ENCODE measurements at places on chromosomes 6 and 20.

DNA sequence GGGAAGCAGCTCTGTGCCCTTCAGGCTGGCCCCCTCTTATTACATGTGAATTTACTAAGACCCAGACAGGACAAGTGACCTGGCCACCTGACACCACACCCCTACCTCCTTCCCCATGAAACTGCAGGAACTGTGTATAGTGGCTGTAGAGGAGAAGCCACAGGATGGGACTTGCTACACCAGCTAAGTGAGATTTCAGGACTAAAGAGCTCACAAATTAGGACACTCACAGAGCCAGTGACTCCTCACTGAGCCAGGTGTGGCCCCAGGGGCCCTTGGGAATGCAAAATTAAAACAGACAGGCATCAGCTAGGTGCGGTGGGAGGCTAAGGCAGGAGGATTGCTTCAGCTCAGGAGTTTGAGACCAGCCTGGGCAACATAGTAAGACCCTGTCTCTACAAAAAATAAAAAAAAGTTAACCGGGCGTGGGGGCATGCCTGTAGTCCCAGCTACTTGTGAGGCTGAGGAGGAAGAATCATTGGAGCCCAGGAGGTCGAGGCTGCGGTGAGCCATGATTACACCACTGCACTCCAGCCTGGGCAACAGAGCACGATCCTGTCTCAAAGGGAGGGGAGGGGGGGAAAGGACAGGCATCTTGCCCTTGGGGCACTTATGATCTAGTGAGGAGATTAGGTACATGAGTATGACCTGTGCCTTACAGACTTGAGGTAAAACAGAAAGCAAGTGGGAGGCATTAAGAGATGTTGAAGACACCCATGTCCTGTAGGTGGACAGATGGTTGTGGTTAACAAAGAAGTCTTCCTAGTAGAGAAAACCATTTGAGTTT lies 23.2 kb upstream of the SRF start:
- DNase-seq, result no peak

DNA sequence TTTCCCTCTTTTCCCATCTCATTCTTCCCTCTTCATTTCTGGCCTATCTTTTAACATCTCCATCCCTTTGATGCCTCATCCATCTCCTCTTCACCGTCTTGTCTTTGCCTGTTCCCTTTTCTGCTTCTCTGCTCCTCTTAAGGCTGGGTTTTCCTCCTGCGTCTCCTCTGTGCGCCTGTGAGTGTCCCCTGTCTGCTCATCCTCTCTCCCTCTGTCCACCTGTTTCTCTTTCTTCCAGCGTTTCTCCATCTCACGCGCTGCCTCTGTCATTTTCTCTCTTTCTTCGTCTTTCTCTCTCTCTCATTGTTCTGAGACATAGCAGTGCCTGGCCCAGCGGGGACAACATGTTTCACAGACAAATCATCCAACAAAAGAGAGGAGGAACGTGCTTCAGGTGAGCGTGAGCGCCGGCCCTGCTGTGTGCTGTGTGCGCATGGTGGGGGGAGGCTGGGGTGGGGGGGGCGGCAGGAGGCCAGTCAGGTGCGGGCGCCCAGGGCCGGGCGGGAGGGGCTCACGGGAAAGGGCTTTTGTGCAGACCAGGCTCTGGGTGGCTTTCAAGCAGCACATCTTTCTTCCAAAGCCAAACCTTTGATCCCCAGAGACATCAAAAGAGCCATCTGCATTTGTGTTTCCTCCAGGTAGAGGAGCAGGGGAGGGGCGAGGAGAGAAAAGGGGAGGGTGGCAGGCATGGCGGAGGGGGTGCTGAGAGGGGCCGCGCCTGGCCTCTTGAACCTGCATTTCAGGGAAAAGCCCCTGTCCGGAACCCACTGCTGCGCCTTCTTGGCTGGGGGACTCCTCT lies 121.3 kb downstream of the VEGFA start:
- DNase-seq, result no peak

GRCh38 chr6:138245751-138246150 lies 27.5 kb upstream of the PBOV1 start:
- no peak for DNase-seq

GRCh38 chr6:132400883-132401617 lies at the start of gene MOXD1:
TSS of gene MOXD1 (minus strand) at chr6:132401475. CDS start at chr6:132401426, 49 bp downstream.
- DNase-seq, result no peak

DNA sequence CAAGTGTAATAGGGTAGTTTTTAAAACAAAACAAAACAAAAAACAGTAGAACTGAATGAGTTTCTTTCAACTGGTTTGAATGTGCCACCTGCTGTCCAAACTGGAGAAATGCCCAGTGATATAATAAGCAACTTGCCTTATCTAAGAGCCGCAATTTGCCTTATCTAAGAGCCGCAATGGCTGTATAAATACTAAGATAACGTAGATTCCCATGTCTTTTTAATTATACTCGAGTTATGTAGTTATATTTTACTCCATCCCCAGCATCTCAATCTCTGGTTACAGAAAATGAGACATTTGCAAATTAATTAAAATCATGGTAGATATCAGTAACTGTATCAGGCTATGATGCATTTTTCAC lies 67.2 kb downstream of the RPP40 start:
- no peak for DNase-seq

DNA sequence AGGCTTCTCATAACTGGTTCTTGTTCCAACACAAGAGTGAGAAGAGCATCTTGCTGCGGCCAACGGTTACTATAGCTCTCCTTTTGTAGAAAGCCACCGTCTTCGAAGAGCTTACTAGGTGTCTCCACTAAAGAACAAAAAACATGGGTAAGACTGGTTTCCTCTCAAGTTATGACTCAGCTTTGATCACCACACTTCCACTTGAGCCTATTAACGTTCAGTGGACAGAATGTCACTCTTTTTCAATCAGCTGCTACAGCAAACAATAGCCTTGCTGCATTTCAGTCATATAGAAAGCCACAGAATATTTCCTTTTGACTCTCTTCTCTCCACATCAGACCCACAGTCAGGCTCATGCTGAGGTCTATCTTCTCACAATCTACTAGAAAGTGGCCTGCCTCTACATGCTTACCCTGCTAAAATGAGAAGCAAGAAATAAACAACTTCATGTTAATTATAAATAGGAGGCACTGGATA lies 243.5 kb upstream of the PREP start:
- DNase-seq, result no peak

DNA sequence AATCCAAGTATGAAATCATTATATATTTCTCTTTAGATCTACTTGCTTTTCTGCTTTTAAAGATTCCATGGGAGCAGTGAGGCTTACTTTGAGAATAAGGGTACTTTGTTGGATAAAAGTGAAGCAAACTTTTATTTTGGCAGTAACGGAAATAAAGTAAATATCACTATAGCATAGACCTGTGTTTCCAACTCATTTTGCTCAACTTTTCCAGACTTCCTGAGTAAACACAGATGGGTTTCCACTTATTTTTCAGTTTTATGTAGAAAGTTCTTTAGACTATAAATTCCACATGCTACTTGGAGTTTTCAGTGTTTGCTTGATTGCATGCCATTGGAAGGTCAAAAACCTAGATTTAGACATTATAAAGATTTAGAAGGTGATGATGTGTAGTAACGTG lies 6.2 kb downstream of the STX16 start:
- DNase-seq, result no peak

- DNase-seq, result no peak
Measured at GRCh38 chr6:5425267-5425666, 164.0 kb downstream of the FARS2 start.

GRCh38 chr20:60482221-60483008 lies 524.2 kb downstream of the CDH26 start:
- DNase-seq, result no peak

DNA sequence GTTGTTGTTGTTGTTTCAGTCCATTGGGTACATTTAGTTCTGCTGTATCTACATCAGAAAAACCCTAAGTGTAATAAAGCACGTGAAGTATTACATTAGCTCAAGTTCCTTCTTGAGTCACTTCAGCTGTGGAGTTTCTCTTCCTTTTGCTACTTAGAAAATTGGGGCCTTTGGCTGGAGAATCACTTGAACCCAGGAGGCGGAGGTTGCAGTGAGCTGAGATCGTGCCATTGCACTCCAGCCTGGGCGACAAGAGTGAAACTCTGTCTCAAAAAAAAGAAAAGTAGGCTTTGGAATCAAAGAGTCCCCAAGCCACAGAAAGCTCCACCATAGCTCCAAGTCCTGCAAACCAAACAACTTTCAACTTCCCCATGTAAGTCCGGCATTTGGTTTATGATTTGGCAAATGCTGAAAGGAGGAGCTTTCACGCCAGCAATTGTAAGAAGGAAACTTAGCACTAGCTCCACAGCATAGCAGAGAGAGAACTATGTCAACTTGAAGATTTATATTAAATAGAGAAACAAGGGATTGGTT lies 56.5 kb upstream of the RNF144B start:
- no peak for DNase-seq

- DNase-seq, result no peak
Measured at GRCh38 chr6:110232450-110232849, 52.2 kb downstream of the CDC40 start.

- no peak for DNase-seq
Measured at GRCh38 chr20:48949304-48950170, 28.0 kb downstream of the ARFGEF2 start.

GRCh38 chr20:48456366-48457192 lies 371.2 kb downstream of the PREX1 start:
- no peak for DNase-seq

DNA sequence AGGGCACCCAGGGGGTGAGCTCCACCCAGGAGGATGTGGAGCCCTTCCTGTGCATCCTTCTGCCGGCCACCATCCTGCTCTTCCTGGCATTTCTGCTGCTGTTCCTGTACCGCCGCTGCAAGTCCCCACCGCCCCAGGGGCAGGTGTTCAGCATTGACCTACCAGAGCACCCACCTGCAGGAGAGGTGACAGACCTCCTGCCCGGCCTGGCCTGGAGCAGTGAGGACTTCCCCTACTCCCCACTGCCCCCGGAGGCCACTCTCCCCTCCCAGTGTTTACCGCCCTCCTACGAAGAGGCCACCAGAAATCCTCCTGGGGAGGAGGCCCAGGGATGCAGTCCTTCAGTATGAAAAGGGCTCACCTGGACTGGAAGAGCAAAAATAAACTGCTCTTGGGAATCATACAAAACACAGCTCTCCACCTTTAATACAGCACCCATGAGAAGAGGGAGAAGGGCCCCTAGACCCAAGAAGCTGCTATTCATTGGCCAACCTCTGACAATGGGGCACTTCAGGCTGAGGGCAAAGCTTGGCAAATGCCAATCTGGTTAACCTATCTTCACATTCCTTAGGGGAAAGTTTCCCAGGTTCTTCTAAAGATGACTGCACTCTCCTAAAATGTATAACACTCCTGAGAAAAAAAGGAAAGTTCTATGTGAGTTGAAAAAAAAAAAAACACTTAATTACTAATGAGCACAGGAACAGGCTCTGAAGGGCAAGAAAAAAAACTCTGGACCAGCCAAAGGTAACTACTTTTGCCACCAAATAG lies 5.0 kb downstream of the SMIM28 start:
- no peak for DNase-seq

DNA sequence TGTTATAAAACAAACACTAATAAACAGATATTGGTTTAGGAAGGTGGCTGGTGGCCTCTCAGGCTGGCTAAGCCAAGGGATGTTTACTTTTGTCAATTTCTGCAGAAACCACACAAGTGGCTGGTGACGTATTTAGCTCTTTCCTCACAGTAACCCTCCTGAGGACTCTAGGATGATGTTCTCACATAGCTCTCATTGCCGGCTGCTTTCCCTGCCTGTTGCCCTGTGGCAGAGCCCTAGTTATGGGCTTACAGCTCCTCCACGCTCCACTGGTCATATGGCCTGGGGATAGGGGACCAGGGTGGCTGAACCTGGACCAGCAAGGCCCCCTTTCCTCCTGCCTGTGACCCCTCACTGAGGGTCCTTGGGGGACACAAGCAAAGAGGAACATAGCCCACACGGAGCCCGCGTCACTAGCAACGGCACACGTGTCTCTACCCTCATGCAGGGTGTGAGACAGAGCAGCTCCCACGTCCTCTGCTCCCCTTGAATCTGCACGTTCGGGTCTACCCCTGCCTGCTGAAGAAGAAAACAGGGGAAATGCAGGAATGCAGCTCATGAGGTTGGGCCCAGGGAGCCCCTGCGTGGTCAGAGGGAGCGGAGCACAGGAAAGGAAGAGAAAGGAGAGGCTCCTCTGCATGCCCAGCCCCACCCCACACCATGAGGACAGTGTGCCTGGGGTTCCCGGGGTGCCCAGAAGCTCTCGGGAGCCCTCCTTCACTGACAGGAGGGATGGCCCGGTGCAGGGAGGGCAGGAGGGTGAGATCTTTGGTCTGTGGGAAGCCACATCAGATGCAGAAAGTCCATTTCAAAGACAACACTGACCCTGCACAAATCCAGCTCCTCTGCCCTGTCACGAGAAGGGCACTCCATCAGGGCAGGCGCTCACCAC lies 13.9 kb downstream of the RAMACL start:
- no peak for DNase-seq

DNA sequence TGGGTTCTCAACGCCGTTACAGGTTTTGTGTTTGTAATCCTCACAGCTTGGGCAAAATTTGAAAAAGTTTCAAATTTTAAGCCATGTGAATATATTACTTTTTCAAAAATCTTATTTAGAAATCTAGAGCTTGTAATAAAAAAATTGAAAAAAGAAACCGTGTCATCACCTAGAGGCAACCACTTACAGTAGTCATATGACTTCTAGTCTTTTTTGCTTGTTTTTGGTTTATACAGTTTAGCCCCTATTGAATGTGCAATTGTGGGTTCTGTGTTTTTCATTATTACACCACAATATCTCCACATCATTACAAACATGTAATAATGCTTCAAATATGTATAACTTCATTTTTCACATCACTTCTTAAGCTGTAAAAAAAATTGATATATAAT lies 888 bp downstream of the DYNLRB1 start:
- no peak for DNase-seq

DNA sequence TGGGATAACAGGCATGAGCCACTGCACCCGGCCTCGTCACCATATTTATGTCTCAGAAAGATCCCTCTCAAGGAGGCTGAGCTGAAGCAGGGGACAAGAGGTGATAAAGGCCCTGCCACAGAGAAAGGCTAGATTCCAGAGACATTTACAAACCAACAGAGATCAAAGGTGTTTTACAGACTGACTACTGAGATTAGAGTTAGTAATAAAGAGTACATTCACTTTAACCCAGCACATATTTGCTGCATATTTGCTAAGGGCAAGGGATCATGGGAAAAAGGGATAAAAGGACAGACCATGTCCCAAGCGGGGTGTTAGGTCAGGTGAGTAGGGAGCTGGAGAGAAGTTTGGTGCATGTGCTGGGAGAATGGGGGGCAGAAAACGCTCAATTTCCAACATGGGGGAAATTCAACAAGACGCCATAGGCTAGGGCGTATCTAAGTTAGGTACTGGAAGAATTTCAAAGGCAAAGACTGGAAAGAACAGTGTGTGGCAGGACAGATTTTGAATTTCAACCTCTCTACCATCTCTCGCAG lies 43.8 kb upstream of the SEC63 start:
- no peak for DNase-seq
